NCI-H146 (cell line): ENCODE measurements at places on chromosomes 13 and 19.

DNA sequence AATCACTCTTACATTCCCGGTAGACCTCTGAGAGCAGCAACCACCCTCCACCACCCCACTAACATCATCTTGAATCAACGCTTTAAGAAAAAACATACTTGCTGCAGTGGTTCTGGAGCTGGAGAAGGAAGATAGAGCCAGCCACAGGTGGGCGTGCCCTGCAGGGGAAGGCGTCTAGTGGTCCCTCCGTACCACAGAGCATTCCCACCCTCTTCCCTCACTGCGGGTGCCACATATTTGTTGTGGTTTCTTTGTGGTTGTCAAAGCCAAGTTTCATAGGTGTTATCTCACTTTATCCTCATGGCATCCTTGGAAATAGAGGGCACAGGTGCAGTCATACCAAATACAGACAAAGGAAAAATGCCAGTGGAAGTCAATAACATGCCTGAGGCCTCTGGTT is 22.2 kb downstream of the COL4A2 start:
- no peak for DNase-seq

DNA sequence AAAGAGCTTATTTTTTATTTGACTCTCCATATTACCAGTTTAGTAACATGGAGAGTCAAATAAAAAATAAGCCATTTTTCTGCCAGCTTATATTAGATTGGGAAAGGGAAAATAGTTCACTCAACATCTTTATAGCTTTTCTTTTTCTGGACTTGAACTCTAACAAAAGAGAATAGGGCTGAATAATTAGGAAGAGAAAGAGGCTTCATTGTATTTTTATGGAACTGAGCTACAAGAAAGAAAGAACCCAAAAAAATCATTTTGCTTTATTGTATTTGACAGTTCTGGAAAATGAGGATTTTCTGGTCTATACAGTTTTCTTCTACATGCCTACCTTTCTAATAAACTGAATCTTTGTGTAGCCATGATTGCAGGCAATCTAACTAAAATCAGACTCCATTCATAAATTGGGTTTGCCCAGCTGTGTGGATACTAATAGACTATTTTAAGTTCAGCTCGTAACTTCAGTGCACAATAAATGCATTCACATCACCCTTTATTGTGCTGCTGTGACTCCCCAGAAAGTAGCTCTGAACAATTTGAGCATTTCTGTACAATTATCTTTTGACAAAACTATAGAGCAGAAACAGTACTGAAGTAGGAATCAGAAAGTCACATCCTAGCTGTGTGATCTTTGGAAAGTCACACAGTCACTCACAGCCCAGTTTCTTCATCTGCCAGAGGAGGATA is 115.3 kb downstream of the STOML3 start:
- DNase-seq = no peak

- peak; percentile 39 for DNase-seq
These were observed 549.0 kb upstream of the GPC6 start for GRCh38 chr13:92677571-92677970.

DNA sequence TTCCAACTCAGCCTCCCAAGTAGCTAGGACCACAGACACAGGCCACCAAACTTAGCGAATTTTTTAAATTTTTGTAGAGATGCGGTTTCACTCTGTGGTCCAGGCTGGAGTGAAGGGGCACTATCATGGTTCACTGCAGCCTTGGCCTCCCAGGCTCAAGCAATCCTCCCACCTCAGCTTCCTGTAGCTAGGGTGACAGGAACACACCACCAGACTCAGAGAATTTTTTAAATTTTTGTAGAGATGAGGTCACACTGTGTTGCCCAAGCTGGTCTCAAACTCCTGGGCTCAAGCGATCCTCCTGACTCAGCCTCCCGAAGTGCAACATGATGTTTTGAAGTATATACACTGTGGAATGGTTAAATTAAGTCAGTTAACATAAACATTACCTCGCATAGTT is 263.6 kb downstream of the OXGR1 start:
- DNase-seq = no peak

GRCh38 chr13:68369739-68370138 is 1139.6 kb upstream of the PCDH9 start:
- peak; percentile 3 for DNase-seq

- DNase-seq = peak; percentile 81
These were observed 333.4 kb downstream of the ITGBL1 start for GRCh38 chr13:101785858-101786257.

DNA sequence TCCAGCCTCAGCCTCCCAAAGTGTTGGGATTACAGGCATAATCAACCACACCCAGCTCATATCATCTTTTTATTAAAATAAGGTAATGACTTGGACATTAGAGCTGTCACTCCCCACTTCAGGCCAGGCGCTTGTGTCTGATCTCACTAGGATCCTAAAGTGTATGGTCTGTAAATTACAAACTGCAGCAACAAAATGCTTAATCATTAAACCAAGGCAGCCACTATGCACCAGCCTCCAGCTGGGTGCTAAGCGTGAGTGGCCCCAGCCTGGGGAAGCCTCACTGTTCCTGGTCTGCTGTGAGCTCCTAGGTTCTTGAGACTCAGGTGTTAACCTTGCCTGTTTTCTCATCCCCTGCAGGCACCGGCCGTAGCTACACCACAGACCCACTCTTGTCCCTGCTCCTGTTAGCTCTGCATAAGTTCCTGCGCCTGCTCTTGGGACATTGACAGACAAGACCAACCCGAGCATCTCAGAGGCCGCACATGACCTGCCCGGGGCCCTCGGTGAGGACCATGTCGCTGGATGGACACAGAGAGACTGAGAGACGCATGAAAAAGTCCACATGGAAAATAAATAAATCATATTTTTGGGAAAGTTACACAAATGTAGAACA is 37.8 kb downstream of the VSTM2B start:
- no peak for DNase-seq

GRCh38 chr13:102597029-102597961 is 509 bp downstream of the TPP2 start:
- DNase-seq = peak; percentile 51

DNA sequence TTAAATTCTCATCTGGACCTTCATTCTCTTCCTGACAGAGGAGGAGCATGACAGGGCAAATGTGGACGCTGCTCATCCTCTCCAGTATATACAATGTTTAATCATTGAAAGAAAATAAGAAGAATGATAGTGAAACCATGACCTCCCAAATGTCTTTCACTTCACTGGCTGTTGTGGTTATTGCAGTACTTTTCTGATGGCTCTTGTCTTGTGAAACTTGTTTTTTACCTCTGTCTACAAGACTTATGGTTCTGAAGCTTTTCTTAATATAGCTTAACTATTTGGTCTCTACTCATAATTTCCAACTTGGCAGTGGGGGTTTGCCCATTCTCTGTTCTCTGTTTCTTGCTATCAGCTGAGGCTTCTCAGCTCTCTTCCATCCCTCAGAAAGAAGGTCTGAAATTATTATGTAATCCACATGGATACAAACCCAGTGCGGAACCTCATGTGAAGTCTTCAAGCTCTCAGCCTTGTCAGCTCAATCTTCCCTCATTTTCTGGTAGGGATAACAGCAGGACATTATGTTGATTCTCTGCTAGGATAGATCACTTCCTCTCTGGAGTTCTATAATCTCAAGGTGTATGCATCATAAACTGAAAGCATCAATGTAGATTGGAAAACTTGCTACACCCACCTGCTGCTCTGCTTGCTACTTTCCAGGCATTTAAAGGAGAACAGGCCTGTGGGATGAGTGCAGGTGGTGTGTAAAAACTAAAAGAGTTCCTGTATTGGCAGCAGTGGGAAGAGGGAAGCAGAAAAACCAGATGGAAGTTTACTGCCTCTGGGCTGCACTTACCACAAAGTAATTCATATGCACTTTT is 250.3 kb upstream of the HTR2A start:
- no peak for DNase-seq

- DNase-seq = peak; percentile 96
These were observed 62.9 kb upstream of the MCF2L start for GRCh38 chr13:112905990-112906641.

DNA sequence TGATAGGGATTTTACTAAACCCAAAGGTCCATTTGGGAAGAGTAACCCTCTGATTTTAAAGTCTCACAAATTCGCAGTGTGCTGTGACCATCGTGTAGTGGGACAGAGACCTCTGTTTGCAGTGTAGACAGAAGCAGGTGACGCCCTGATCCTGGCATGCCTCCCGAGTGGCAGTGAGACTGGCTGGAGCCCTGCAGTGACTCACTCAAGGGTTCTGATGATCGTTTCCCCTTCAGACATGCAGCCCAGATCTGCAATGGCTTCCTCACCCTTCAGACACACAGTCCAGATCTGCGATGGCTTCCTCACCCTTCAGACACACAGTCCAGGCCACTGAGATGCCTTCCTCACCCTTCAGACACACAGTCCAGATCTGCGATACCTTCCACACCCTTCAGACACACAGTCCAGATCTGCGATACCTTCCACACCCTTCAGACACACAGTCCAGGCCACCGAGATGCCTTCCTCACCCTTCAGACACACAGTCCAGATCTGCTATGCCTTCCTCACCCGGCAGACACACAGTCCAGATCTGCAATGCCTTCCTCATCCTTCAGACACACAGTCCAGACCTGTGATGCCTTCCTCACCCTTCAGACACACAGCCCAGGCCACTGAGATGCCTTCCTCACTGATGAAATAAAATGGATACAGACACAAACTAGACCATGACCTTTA is 125.2 kb downstream of the ATP11A start:
- no peak for DNase-seq

- DNase-seq = no peak
These were observed 10.3 kb downstream of the FREM2 start for GRCh38 chr13:38697197-38697596.

DNA sequence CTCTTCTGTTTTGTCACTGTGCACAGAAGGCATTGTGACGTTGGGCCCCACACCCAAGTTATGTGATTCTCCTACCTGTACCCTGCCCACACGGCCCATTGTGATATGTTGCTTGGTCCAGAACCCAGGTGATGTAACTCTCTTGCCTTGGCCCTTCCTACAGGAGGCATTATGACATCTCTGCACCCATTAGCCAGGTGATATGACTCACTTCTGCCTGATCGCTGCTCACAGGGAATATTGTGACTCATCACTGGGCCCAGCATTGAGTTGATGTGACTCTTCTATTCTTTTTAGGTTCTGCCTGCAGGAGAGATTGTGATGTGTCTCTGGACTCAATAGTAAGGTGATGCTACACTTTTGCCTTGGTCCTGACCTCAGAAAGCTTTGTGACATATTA is 65.4 kb upstream of the ZNF91 start:
- DNase-seq = no peak

GRCh38 chr13:113598481-113598880 is 13.9 kb downstream of the TFDP1 start:
- no peak for DNase-seq

- no peak for DNase-seq
These were observed 7.4 kb upstream of the RXFP2 start for GRCh38 chr13:31731921-31732320.

GRCh38 chr19:772730-773436 is 22.0 kb downstream of the MISP start:
- DNase-seq = no peak

DNA sequence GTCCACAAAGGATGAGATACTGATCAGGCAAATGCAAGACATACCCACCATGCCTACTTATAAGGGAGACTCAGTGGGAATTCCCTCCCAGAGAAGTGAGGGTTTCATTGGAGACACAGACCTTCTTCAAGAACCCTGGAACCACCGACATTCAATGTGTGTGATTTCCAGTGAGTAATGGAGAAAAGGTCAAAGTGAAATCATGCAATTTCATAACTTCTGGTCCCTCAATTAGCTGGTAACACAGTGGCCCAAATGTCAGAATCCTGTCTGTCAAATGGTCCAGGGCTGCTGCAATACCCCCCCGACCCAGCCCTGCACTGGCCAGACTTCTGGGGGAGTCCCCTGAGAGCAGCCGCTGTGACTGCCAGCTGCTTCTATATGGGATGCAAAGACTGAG is 4.7 kb upstream of the METTL21C start:
- DNase-seq = no peak

DNA sequence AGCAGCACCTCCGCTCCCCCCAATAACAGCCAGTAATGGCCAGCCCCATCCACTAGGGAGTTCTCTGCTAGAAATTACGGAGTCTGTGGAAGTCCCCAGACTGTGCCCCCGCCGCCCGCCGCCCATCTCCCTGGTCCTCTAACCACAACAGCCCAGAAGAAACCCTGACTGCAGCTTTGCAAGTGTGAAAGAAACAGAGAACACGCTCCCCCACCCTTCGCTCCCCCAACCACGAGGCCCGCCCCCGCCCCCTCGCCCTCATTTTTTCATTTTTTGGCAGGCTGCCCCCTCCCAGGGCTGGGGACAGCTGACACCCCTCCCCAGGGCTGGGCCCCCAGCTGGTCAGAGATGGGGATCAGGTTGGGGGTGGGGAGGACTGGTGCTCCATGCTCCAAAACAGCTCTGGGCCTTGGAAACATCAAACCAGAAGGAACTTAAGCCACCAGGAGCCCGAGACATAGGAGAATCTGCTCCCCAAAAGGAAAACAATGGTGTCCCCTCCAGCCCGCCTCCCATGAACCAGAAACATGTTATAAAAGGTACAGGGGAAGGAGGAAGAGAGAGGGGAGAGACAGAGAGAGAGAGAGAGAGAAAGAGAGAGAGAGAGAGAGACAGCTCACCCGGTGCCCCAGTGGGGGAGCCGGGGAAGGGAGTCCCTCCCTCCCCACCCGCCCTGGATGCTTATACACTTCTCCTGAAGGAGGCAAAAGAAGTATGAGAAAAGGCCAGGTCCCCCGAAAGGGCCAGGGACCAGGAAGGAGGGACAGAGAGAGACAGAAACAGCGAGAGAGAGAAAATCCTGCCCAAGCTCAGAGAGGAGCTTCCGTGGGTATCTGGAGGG is 29.8 kb upstream of the ASF1B start:
- DNase-seq = no peak

GRCh38 chr19:16457954-16458331 is 13.8 kb downstream of the EPS15L1 start:
- DNase-seq = no peak

DNA sequence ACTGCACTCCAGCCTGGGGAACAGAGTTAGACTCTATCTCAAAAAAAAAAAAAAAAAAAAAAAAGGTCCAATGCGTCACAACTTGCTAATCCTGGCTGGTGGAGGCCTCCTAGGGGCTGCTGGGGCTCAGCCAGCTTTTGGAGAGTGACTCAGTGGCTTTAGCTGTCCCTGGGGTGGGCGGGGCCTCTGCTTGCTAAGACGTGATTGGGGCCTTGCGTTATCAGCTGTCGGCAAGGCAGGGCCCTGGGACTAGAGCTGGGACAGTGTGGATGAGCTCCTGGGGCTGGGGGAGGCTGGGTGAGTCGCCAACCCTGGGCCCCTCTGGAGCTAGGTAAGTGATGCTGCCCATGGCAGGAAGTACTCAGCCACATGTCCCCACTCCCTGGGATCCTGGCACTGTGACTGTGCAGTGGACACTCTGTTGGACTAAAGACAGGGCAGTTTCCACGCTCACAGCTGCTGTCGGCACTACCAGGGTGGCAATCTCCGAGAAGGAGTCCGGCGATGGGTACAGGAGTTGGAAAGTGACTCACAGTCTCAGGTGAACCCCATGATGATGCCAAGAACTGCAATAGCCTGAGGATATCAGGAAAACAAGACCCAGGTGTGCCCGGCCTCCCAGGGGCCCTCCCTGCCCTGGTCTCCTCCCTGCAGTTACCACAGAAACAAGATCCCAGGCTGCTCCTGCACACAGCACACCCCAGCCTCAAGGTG is 32.2 kb downstream of the F2RL3 start:
- DNase-seq = no peak
